ENCODE measurements at places on chromosomes 1 and 21.

DNA sequence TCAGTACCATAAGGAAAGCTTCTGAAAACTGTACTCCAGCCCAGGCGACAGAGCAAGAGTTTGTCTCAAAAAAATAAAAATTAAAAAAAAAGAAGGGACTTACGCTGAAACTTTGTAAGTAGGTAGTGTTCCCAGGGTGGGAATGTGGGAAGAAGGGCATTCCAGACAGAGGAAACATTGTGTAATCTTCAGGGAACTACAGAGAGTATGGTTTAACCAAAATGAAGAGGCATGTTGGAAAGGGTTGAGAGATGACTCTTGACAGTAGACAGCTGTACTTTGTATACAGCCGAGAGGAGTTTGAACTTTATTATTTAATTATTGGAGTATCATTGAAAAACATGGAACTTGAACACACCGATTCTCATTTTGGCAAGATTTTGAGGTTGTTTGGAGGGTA lies 43.0 kb downstream of the PPP2R5A start:
- no peak for DNase-seq

DNA sequence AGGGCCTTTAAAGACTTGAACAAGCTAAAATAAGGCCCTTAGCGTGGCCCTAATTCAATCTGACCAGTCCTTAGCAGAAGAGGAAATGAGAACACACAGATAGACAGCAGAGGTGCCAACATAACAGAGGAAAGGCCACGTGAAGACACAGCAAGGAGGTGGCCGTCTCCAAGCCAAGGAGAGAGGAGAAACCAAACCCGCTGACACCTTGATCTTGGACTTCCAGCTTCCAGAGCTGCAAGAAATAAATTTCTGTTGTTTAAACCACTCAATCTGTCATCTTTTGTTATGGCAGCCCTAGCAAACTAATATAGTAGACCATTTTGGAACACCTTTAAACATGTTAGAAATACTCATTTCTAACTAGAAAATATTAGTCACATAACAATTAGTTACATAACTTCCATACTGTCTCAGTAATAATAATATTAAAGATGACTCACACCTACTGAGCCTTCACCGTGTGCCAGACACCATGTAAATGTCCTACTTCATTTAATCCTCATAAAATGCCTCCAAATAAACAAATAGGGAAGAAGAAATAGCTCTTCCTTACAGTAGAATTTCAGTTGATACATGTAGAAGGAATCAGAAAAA lies 47.9 kb downstream of the S1PR1 start:
- DNase-seq: no peak

DNA sequence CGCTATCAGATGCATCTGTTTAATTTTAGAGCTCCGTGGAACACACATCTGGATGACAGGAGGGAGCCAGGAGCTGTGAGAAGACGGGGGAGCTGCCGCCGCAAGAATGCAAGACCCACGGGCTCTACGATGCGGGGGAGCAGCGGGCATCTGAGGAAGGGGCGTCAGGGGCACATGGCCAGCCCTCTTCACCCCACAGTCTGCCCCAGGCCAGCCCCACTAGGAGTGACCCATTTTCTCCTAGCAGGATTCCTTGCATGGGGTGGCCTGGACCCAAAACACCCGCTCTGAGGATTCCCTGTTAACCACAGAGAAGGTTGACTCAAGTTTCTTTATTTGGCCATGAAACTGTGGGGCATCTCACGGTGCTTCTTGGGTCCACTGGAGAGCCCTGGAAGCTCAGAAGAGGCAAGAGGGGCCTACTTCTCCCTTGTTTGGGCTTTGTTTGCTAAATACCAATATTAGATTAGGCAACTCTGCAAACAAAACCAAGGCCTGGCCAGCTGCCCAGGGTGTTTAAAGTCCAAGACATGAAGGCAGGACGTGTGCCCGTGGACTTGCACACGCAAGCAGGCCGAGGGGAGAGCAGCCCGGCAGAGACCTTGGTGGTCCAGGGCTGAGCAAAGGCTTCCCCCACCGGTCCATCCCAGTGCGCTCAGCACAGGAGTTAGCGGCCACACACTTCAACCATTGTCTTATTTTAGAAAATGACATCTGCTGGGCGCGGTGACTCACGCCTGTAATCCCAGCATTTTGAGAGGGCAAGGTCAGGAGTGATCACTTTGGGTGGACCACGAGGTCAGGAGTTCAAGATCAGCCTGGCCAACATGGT lies 89.8 kb downstream of the DHRS3 start:
- no peak for DNase-seq

DNA sequence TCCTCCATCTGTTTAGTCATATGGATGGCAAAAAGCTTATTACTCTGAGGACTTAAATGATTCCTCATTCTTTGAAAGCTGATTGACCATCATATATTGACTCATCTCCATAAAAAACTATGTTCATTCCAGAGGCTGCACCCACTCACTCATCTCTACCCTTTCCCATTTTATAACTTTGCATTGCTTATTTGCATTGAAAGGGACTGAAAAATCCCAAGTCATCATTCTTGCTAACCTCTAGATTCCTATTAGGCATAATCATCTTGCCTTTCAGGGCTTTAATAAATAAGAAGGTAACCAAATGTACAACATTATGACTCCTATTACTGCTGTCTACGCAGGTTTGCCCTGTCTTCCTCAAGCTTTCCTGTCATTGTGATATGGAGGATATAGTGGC lies 1180.3 kb upstream of the B3GALT2 start:
- DNase-seq: no peak

GRCh38 chr1:228268881-228269265 lies 61.0 kb downstream of the OBSCN start:
- no peak for DNase-seq

DNA sequence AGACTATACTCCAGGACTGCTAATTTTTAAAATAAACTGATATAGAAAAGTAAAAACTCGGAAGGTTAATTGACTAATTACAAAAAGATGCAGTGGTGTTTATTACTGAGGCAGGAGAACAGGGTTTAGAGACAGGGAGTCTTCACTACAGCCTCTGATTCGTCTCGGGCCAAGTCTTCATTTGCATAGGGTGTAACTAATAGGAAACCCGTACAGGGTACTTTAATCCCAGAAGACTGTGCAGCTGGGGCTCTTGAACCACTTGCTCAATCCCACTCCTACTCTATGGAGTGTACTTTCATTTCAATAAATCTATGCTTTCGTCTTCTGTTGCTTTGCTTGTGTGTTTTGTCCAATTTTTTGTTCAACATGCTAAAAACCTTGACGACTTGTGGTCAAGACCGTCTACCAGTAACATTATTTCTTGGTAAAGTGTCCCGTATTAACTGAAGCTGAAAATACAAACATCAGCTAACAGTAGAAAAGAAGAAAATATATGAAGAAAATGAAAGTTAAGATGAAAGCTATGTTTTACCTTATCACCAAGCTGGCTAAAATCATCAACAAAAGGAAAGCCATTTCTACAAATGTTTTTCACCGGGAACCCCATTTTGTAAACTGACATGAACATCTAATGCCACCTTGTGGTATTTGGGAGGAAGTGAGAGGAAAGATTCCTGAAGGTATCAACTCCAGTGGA lies 8.0 kb downstream of the SDHB start:
- DNase-seq: no peak

DNA sequence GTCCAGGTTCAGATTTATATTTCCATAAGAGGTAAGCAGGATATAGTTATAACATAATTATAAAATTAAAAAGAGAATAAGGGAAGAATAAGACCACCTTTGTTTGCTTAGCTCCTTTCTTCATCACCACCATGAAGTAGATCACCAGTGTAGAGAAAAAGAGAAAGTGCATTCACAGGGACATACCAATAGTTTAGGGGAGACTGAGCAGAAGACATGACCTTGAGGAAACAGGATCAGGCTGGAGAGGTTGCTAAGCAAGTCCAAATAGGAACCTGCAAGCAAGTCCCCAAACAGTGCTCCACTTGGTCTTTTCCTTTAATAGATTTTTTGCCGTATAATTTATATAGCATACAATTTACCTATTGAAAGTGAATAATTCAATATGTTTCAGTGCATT lies 63.0 kb downstream of the KCNT2 start:
- no peak for DNase-seq

GRCh38 chr1:154772606-154773506 lies 97.2 kb downstream of the KCNN3 start:
- DNase-seq: no peak

DNA sequence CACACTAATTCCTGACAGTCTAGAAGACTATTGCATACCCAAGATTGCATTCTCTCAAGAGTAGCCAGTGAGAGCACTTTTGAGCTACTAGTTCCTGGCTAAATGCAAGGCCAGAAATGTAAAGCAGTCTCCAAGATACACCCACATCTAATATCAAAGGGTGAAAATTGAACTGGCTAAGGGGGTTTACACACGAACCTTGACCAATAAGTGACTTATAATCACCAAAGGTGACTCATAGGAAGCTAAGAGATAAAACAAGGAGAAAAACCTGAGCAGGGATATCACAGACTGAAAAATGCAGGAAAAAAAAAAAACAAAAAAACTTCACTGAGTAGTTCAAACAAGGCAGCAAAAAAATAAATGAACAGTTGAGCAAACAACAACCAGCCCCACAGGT lies 172.2 kb upstream of the RRP15 start:
- no peak for DNase-seq

GRCh38 chr1:13725714-13726175 lies 25.8 kb downstream of the PRDM2 start:
- DNase-seq: peak; percentile 38

DNA sequence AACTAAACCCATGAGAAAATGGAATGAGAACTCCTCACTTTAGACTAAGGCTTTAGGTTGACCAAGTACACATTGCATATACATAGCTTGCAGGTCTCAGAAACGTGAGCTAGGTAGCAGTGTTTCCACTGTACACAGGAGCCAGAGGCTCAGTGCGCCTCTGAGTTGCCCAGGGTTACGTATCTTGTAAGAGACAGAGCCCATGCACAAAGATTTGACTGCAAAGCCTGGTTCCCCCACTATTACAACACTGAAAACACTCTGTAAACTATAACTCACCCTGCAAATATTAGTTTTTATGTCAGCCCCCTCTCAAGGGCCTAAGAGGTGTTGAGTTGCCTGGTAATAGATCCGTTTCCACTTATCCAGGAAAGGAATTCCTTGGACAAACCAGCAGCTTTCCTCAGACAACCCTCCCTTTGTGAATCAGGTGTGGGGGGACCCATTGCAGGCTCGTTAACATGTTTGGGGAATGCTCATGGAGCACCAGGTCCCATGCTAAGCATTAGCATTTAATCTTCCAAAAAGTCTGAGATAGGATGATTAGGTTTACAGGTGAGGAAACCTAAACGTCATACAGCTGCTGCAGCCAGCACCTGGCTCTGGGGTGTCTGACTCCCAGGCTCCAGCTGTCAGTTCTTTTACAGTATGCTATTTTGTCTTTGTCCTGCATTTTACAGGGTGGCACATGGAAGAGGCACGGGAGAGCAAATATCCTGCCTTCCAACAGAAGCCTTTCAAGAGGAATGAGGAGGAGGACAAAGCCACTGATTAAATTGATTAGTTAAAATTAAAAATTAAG lies 25.7 kb downstream of the TENT5C start:
- DNase-seq: no peak

DNA sequence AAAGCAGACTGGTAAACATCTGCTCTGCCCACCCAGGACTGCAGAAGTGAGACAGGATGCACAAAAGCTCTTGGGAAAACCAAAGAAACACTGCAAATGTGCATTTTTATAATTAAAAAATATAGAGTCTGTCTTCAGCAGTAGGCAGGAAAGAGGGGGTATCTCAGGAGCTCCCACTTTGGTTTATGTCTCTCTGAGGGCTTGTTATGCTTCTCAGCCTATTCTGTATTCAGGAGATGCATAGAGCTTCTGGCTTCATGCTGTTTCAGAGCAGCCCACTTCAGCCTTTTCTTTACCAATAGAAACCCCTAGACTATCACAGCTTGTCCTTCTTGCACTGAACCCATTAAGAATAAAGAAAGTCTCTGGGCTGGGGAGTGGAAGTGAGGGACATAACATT lies 148.0 kb downstream of the ROR1 start:
- DNase-seq: no peak

DNA sequence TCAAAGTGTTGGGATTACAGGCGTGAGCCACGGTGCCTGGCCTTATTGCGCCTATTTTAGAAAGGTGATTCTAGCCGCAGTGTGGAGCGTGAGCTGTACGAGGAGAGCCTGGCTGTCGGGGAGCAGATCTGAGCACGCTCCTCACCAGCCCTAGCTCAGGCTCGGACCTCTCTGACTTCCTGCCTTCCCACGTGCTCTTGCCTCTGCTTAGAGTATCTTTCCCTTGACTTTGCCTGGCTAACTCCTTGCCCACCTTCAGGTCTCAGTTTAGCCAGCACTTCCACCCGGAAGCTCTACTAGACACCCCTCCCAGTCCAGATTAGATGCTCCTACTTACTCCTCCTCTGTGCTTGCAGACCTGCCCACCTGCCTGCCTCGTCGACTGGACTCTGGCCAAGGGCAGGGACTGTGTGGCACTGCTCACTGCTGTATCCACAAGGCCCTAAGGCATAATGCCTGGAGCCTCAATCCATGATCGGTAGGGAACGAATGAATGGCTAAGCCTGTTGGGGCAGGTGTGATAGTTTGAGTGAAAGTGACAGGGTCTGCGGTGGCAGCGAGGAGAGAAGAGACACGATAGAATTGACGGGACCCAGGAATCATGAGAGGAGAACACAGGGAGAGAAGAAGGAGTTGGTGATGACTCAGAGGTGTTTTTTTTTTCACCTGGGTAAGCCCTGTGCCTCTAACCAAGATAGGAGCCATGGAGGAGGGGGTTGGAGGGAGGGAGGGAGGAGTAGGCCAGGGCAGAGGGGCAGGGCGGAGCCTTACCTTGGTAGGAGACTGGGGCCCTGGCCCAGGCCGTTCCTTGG lies 28.1 kb upstream of the WASF2 start:
- no peak for DNase-seq

GRCh38 chr1:19196331-19196730 lies 13.7 kb downstream of the UBR4 start:
- no peak for DNase-seq

DNA sequence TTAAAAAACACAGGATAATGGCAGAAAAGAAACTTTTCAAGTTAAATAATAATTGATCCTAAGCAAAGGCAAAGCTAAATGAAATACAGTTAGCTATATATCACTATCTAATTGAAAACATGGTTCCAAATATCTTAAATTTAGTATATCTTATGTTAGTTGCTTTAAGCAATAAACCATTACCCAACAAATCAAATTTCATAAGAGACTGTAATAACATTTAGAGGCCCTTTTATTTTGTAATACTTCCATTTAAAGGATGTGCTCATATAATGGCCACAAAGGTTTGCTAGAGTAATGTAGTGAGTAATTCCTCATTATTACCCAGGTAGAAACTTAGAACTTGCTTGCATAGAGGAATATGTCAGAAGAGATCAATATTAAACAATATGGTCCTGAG lies 32.3 kb downstream of the RPL5 start:
- no peak for DNase-seq

- DNase-seq: no peak
Observed at GRCh38 chr1:20223551-20224419, 37.5 kb upstream of the PLA2G2C start.

DNA sequence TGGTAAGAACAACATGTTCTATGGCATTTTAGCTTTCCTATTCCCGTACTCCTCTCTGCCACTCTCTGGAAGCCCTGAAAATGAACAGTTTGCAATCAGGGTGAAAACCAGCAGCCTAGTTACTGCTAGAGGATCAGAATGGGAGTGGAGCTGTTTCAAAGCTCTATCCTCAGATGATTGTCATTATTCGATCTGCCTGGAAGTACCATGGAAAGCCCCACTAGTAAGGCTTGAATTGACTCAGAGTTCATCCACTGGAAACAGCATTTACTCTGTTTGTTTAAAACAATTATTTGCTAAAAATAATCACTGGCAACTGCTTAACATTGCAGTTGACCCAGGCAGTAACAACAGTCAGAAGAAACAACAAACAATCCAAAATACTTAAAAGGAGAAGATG lies 91.2 kb downstream of the USH2A start:
- no peak for DNase-seq

All from stimulated activated CD4-positive, alpha-beta T cell treated with anti-CD3 and anti-CD28 coated beads, TNF-alpha, amount 100 ng/mL, for 1 hour (primary cell).